ENCODE measurements at places on chromosomes 6 and 20.

DNA sequence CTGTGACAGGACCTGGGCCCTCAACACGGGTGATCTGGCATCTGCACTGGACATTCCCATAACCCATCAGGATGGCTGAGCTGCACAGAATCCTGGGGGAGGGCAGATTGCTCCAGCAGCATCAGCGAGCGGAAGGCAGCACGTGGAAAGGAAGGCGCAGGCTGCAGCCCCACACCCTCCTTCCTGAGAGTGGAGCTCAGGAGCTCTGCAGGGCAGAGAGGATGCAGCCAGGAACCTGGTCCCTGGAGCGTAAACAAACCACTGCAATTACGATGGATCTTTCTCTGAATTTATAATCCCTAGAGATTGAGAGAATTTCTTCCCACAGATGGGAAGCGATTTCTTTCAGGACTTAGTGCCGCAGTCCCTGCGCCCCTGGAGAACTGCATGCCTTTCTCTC lies 39.7 kb upstream of the EMILIN3 start:
- DNase-seq = no peak

GRCh38 chr6:25010176-25010575 lies 74.4 kb upstream of the RIPOR2 start:
- DNase-seq = no peak

GRCh38 chr20:36181934-36182603 lies 27.5 kb downstream of the EPB41L1 start:
- no peak for DNase-seq

DNA sequence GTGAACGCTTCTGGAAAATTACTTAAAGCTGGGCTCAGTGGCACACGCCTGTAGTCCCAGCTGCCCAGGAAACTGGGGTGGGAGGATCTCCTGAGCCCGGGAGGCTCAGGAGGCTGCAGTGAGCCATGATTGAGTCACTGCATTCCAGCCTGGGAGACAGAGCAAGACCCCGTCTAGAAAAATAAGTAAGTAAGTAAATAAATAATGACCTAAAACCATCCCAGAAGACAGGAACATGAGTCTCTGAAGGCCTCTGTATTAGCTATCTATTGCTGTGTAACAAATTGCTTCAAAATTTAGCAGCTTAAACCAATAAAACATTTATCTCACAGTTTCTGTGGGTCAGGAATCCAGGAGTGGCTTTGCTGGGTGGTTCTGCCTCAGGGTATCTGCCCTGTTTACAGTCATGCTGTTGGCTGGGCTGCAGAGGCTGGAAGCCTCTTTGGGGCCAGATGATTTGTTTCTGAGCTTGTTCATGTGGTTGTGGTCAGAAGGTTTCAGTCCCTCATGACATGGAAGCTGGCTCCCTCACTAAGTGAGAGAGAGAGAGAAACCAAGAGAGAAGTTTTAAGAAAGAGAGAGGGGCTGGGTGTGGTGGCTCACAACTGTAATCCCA lies 48.4 kb upstream of the NCOA3 start:
- DNase-seq = no peak

GRCh38 chr6:166809721-166810120 lies 146.6 kb downstream of the RNASET2 start:
- DNase-seq = no peak

DNA sequence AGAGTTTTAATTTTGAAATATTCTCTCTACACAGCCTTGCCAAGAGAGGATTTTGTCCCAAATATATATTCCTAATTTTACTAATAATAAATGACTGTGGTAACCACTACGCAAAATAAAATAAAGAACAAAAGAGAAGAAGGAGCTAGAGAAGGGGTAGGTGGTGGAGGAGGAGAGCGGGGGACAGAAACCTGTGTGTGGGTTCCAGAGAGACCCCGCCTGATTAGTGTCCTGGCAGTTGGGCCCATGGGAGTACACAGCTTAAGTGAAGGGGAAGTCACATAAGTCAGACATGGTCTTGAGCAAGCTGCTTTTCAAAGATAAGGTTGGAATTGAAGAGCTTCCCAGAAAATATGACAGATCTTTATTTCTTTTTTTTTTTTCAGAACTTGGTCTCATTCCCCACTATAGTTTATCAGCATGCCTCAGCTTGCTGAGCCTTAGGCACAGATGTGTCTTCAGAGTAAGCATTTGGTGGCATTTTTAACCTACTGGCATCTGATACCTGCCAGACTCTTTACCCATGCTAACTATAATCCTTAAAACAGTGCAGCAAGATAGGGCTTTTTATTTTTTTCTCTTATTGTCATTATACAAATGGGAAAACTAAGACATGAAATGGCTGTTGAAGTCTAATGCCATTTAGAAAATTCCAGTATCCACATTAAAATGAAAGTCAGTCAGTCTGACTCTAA lies 9.6 kb upstream of the RHAG start:
- no peak for DNase-seq

Measured in neural progenitor cell (in vitro differentiated cells).